ENCODE measurements at places on chromosomes 1 and 21. TPM values are rescaled to one million over a fixed set of nuclear protein-coding genes. Genes with fewer than 3 reads are reported as not detected.

Gene CREB3L4
- polyA plus RNA-seq, result 10.7 TPM

Gene TMEM269
- not detected for polyA plus RNA-seq

Gene GPA33
- 0.20 TPM for polyA plus RNA-seq

Gene CAMK1G
- polyA plus RNA-seq, result 0.63 TPM
